ENCODE measurements at places on chromosomes 3 and 15. TPM values are rescaled to one million over a fixed set of nuclear protein-coding genes. Genes with fewer than 3 reads are reported as not detected.

- H3K27ac ChIP-seq: no peak overlapping the region
- no peaks in the 10 kb centered on the region for H3K4me1 ChIP-seq
- DNase-seq: no peak
- H3K27me3 ChIP-seq: no peaks in the 10 kb centered on the region
- H3K4me3 ChIP-seq: no peak overlapping the region
- H3K36me3 ChIP-seq: no peaks in the 10 kb centered on the region
Observed at GRCh38 chr3:117398141-117398899, 688.7 kb downstream of the TUSC7 start.

DNA sequence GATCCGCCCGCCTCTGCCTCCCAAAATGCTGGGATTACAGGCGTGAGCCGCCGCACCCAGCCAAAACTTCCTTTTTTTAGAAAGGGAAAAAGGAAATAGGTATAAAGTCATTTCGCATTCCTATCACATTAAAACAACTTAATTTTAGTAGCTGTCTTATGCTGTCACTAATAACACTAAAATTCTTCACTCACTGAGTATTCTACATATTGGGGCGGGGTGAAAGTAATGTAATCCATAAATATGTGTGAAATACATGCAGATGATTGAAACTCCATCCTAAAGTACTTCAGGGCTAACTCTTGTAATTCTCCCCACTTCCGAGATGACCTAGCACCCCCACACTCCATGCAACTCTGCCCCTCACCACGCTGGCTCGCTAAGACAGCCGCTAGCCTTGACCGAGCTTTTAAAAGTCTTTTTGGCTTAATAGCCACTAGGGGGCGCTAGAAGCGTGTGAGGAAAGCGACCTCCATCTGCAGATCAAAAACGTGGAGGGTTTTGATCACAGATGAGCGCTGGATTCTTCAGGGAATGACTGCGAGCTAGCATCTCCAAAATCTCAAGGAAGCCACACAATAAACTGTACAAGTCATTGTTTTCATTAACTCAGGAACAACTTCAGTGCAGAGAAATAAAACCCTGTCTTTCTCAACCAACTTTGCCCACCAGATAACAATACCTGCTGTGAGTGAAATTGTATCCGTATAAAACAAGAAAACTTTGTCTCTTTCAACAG, 129.3 kb upstream of the IGF1R start:
- DNase-seq: peak; percentile 56

DNA sequence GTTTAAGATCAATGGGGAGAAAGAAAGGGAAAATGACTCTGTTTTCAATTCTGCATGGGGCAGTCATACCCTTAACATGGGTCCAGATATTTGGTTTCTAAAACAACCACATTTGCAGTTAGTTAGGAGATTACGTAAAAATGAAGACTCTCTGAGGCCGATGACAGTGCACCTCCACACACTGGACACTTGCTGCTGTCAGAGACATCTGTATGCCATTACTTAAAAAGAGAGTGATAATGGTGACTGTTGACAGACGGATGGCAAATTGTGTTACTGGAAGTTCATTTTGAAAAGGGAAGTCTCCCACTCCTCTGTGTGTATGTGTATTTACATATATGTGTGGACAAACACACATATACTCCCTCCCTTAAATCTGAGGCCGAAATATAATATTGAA, 304.5 kb upstream of the SEMA6D start:
- no peaks in the 10 kb centered on the region for H3K27me3 ChIP-seq
- no peak overlapping the region for H3K27ac ChIP-seq
- DNase-seq: no peak
- no peak overlapping the region for H3K4me3 ChIP-seq

GRCh38 chr15:40764629-40765103, 798 bp downstream of the GCHFR start:
- H3K36me3 ChIP-seq: peaks cover 2% of the 10 kb centered on the region
- DNase-seq: no peak
- H3K27me3 ChIP-seq: no peaks in the 10 kb centered on the region
- peak overlapping the region; percentile 79 for H3K27ac ChIP-seq

DNA sequence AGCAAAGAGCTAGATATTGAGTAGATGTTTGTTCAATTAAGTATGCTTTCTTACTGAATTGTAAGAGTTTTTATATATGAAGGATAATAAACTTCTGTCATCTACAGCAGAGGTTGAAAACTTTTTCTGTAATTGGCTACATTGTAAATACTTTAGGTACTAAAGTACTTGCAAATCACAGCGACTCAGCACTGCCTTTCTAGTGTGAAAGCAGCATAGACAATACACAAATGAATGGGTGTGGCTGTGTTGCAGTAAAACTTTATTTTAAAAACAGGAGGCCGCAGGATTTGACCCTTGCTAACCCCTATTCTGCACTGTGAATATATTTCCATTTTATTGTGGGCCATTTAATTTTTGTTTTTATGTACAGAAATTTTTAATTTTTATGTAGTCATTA, 104.3 kb upstream of the TMC3 start:
- H3K36me3 ChIP-seq: no peaks in the 10 kb centered on the region
- H3K27ac ChIP-seq: no peak overlapping the region
- H3K27me3 ChIP-seq: peaks cover 2% of the 10 kb centered on the region
- H3K4me3 ChIP-seq: no peak overlapping the region
- no peak for DNase-seq

- no peak overlapping the region for H3K4me3 ChIP-seq
- no peak overlapping the region for H3K27ac ChIP-seq
- H3K36me3 ChIP-seq: no peaks in the 10 kb centered on the region
- no peak for DNase-seq
- no peaks in the 10 kb centered on the region for H3K27me3 ChIP-seq
- no peaks in the 10 kb centered on the region for H3K4me1 ChIP-seq
Observed at GRCh38 chr3:85270488-85270887, 311.7 kb downstream of the CADM2 start.

GRCh38 chr15:70504299-70504951, 258.9 kb downstream of the UACA start:
- peak overlapping the region; percentile 79 for H3K27ac ChIP-seq
- H3K4me3 ChIP-seq: peak overlapping the region; percentile 17
- DNase-seq: peak; percentile 81

The ACY1 gene
- 53.1 TPM for total RNA-seq

The TGM5 gene
- not detected for total RNA-seq
